NCI-H1694 treated with DMSO at 0.1 percent for 48 hours (cell line): ENCODE measurements at places on chromosomes 2 and 18.

DNA sequence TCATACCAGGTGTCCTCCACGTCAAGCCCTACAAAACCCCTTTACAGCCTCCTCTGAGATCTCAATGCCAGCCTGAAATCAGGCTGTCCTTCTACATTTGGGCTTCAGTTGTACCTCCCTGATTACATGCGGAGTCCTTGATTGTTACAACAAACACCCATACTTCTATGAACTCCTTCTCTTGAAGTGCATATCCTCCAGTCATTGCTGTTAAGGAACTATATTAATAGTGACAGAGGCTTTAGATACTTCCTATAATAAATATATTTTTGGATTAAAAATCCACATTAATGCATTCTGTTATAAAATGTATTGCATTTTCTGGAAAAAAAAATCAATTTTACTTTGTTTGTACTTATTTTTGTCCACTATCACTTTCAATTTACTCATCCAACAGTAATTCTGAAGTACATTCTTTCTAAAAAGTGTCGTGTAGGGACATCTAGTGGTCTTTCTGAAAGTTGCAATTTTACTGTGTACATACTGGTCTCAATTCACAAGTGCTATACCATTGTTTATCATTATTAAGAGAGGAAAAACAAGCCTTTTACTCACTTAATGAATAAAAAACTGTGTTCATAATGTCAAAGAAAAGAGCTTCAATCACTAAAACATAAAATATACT is 316.4 kb downstream of the DSEL start:
- DNase-seq = peak; percentile 69

DNA sequence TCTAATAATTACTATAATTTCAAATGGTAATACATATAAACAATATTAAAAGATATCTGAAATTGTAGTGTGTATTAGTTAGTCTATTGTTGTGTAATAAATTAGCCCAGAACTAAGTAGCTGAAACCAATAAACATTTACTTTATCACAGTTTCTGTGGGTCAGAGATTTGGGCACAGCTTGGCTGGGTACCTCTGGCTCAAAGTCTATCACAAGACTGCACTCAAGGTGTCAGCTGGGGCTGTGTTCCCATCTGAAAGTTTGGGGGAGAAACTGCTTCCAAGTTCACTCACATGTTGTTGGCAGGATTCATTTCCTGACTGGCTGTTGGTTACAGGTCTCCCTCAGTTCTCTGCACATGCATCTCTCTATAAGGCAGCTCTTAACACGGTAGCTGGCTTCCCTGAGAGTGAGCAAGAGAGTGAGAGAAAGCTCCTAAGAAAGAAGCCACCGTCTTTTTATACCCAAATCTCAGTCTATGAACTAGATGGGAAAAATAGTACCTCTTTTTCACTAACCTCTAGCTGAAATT is 25.6 kb upstream of the WIPF1 start:
- DNase-seq = no peak

DNA sequence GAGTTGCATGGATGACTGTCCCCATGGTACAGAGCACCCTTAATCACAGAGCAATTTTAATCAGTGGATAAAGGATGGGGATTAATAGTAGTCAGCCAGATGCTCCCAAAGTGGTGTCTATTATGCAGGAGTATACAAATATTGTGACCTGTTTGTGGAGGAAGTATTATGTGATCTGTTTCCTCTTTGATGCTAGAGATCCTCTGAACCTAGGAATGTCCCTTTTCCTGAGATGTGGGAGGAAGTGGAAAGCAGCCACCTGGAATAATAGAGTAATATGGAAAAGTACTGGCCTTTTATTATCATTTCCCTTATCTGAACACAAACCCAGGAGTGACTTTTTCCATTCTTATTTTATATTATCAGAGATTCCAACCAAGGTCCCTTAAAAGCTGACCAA is 94.2 kb upstream of the EFEMP1 start:
- no peak for DNase-seq

DNA sequence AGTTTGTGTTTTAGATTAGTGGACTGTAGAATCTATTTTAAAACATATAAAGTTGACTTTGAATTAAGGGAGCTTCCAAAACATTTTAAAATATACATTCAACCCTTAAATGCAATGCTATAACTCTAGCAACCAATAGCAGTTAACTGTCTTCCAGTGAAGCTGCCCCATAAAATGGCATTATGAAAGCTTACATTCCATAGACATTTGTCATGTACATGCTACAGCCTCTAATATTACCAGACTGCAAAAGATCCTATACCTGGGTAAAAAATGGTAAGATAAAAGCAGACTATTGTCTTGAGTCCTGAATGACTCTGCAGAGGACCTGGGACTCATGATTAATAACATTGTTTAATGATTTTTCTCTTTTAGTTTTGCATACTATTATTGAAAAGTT is 489.4 kb downstream of the LRP1B start:
- no peak for DNase-seq

GRCh38 chr2:32446369-32446768 is 89.5 kb downstream of the BIRC6 start:
- no peak for DNase-seq
